ENCODE measurements at places on chromosomes 2 and 18.

DNA sequence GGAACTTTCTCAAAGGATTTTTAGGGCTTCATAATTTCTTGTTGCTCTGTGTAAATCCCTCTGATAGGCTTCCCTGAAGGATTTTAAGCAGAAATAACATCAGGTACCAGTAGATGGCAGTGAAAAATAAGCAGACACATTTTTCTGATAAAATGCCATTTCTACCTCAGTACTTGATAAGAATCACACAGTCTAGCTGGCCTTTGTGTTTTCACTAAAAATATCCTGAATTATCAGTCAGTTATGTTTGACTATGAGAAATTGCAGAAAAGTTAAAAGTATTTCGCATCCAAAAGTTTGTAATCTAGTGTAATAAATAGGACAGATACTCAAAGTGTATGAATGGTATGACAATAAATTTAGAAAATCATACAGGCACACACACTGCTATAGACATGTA lies 68.7 kb downstream of the DNAJC10 start:
- no peak for DNase-seq

GRCh38 chr2:85684806-85685205 lies 9.4 kb upstream of the GNLY start:
- DNase-seq = no peak

GRCh38 chr2:11805920-11806319 lies 59.5 kb downstream of the LPIN1 start:
- no peak for DNase-seq

GRCh38 chr2:189648846-189649509 lies 12.3 kb upstream of the ASNSD1 start:
- DNase-seq = no peak

GRCh38 chr2:143939626-143940330 lies 580.1 kb downstream of the ZEB2 start:
- DNase-seq = no peak

All from stimulated activated CD4-positive, alpha-beta T cell treated with anti-CD3 and anti-CD28 coated beads, Interleukin-4, amount 100 ng/mL, for 1 hour (primary cell).